ENCODE measurements at places on chromosomes 12 and 14.

- no peak for DNase-seq
Observed at GRCh38 chr14:75711105-75711795, 50.2 kb downstream of the TTLL5 start.

DNA sequence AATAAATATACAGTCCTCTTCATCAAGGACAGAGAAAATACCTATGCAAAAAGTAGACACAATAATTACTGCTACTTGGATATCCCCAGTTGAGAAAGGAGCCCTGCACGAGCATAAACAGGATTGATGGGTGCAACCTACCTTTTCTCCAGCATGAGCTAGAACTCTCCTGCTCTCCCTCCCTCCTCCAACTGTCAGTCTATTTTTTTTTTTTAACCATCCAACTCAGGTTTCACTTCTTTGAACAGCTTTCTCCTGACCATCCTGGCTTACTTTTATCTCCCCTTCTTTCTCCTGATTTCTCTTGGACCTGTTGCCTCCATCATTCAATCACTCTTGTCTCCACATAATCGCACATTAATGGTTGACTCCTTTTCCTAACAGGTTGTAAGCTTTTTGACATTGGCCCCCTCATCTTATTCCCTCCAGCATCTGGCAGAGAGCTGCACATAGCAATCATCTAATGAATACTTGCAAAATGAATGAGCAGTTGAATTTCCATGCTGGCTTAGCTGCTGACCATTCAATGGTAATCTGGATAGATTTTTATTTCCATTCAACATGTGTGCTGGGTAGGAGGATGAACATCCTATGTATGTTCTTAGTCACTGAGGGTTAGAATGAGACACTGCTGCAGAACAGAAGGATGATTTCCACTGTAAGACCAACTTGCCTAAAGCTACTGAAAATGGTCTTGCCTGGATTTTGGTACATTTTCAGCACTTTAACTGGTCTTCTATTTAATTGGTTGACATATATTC lies 24.4 kb downstream of the MYBPC1 start:
- DNase-seq = no peak

GRCh38 chr12:110252716-110253115 lies 28.3 kb upstream of the ATP2A2 start:
- DNase-seq = no peak

- no peak for DNase-seq
Observed at GRCh38 chr14:20486684-20487395, 17.6 kb downstream of the PNP start.

Measured in stimulated activated CD8-positive, alpha-beta memory T cell treated with anti-CD3 and anti-CD28 coated beads, Interleukin-2, amount 100 ng/mL, for 48 hours (primary cell).